PC-9 (cell line): ENCODE measurements at places on chromosomes 7 and 10. TPM values are rescaled to one million over a fixed set of nuclear protein-coding genes. Genes with fewer than 3 reads are reported as not detected.
A peak's percentile ranks its signal among the peaks of the same experiment; 100 is the strongest.

- no peak for DNase-seq
- H3K4me3 ChIP-seq, result no peak overlapping the region
- no peak overlapping the region for H3K27ac ChIP-seq
- no peaks in the 10 kb centered on the region for H3K36me3 ChIP-seq
Observed at GRCh38 chr7:67723591-67723990, 727.0 kb downstream of the TYW1 start.

DNA sequence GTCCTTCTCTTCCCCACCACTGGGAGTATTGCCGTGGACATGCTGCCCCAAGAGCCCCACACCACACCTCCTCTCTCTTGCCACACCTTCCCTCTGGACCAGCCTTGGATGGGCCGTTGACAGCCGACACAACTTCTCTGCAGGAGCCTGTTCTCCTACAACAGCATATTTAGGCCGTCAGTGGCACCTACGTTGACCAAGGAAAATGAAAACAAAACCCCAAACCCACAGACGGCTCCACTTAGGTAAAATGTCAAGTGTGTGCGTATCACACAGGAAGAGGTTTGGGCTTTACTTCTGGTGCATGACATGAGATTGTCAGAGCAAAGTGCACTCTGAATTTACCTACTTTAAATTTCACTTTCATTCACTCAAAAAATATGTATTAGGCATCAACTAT lies 246.6 kb downstream of the ZMYND11 start:
- H3K4me1 ChIP-seq, result no peaks in the 10 kb centered on the region
- H3K27me3 ChIP-seq, result peaks cover 57% of the 10 kb centered on the region
- no peak overlapping the region for H3K4me3 ChIP-seq
- H3K27ac ChIP-seq, result no peak overlapping the region
- DNase-seq, result no peak
- H3K36me3 ChIP-seq, result no peaks in the 10 kb centered on the region

GRCh38 chr7:122887198-122887597 lies 938 bp upstream of the CADPS2 start:
- H3K4me1 ChIP-seq, result peaks cover 19% of the 10 kb centered on the region
- peak; percentile 70 for DNase-seq
- no peaks in the 10 kb centered on the region for H3K27me3 ChIP-seq
- no peaks in the 10 kb centered on the region for H3K36me3 ChIP-seq

DNA sequence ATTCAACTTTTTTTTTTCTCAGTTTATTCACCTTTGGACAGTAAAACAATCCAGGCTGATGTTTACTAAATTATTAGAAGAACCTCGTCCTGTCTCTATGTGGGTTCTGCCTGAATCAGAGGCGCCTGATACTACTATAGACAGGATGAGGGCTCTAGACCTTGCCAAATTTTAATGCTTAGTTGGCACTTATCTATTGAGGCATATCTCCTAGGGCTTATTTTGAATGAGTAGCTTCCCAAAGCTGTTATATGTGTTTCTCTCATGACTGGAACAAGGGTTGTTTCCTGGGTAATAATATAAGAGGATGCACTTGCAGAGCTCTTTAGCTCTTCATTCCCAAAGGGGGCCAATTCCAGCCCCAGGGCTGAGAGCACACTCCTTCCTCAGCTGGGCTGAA lies 23.6 kb downstream of the HECW1 start:
- H3K4me1 ChIP-seq, result no peaks in the 10 kb centered on the region
- H3K27ac ChIP-seq, result no peak overlapping the region
- peaks cover 27% of the 10 kb centered on the region for H3K27me3 ChIP-seq
- DNase-seq, result no peak

DNA sequence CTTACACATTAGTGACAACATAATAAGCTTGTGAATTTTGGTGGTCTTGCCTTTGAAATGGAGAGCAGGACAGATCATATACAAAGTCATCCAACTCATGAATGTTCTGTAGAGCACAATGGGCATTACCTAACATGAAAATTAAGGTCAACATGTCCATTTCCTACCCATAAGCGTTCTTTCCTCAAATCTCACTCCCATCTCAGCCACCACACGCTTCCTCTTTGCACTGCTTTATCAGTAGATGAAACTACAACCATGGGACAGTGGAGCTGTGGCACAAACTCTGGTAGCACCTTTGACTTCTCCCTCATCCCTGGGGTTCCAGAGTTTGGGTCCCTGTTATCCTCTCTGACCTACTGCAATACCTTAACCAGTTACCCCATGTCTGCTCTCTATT lies 2.2 kb downstream of the PON2 start:
- H3K36me3 ChIP-seq, result no peaks in the 10 kb centered on the region
- H3K27me3 ChIP-seq, result no peaks in the 10 kb centered on the region
- no peak overlapping the region for H3K4me3 ChIP-seq
- DNase-seq, result no peak

DNA sequence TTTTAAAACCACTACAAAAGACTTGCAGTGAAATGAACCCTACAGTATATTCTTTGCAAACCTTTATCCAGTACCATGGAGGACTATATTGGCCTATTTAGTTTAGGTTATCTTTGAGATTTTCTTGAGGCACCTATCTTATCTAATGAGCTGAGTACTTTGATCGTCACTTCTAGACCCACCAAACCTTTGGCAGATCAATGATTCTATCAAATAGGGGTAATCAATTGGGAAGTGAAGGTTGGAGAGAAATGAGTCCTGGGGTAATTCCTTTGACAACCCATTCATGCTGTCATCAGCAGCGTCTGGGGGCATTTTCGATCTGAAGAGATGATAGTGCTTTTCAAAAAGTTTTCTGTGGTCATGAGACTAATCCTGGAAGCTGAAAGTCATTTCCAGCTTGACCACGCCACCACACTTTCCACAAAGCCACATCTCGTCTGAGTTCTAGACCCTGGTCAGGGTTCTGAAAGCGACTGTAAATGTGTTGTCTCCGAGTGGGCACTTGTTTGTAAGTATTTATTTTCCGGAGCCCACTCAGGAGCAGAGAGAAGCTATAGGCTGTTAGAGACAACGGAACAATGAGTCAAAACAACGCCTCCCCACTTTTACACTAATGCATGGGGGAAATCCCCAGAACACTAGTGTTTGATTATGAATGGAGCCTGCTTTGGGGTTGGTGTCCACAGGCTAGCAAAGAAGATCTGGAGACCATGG lies 4.8 kb downstream of the EGR2 start:
- DNase-seq, result no peak
- peaks cover 15% of the 10 kb centered on the region for H3K4me1 ChIP-seq
- peaks cover 20% of the 10 kb centered on the region for H3K36me3 ChIP-seq
- H3K27ac ChIP-seq, result no peak overlapping the region

- H3K4me1 ChIP-seq, result no peaks in the 10 kb centered on the region
- no peaks in the 10 kb centered on the region for H3K36me3 ChIP-seq
- H3K27me3 ChIP-seq, result peaks cover 21% of the 10 kb centered on the region
- no peak overlapping the region for H3K27ac ChIP-seq
- DNase-seq, result no peak
Observed at GRCh38 chr10:128721963-128722445, 595.8 kb upstream of the MKI67 start.

DNA sequence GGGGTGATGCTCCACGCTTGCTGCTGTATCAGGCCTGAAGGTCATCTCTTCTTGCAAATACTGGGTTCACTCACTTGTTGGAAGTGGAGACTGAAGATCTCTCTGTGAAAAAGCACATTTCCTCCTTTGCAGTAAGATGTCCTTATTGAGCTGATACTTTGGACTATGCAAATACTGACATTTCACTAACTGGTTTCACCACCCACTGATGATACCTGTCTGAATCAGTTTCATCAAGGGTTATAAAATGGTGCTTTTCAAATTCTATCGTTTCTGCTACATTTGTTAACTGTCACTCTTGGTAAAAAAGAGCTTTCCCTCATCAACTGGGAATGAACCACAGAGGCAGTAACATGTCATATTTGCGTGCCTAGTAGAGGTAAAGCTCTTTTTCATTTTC lies 35.5 kb downstream of the RAB19 start:
- H3K4me1 ChIP-seq, result no peaks in the 10 kb centered on the region
- H3K4me3 ChIP-seq, result no peak overlapping the region
- no peaks in the 10 kb centered on the region for H3K36me3 ChIP-seq
- no peak for DNase-seq

DNA sequence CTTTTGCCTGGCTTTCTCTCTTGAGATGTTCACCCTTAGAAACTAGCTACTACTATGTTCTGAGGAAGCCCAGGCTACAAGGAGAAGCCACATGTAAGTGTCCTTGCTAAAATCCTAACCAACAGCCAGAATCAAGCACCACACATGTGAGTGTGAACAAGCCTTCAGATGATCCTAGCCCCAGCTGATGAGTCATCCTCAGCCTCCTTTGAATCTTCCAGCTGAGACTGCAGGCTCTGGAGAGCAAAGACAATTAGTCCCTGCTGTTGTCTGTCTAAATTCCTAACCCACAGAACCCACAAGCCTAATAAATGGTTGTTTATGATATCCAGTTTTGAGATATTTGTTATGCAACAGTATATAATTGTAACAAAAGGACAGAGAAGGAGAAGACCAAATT lies 92.8 kb upstream of the TAC1 start:
- no peaks in the 10 kb centered on the region for H3K27me3 ChIP-seq
- no peaks in the 10 kb centered on the region for H3K36me3 ChIP-seq
- H3K4me3 ChIP-seq, result no peak overlapping the region
- no peak overlapping the region for H3K27ac ChIP-seq
- no peaks in the 10 kb centered on the region for H3K4me1 ChIP-seq
- DNase-seq, result no peak

- no peaks in the 10 kb centered on the region for H3K4me1 ChIP-seq
- H3K27me3 ChIP-seq, result no peaks in the 10 kb centered on the region
- H3K4me3 ChIP-seq, result no peak overlapping the region
- H3K27ac ChIP-seq, result no peak overlapping the region
Observed at GRCh38 chr7:126608339-126608776, 644.4 kb downstream of the GRM8 start.

- H3K4me3 ChIP-seq, result no peak overlapping the region
- H3K27me3 ChIP-seq, result no peaks in the 10 kb centered on the region
- H3K36me3 ChIP-seq, result no peaks in the 10 kb centered on the region
- no peaks in the 10 kb centered on the region for H3K4me1 ChIP-seq
- no peak for DNase-seq
- no peak overlapping the region for H3K27ac ChIP-seq
Observed at GRCh38 chr10:122549636-122550035, 10.9 kb upstream of the DMBT1 start.

- H3K27ac ChIP-seq, result no peak overlapping the region
- H3K4me3 ChIP-seq, result no peak overlapping the region
- H3K27me3 ChIP-seq, result no peaks in the 10 kb centered on the region
- DNase-seq, result no peak
Observed at GRCh38 chr7:1434891-1435670, 24.2 kb downstream of the MICALL2 start.

DNA sequence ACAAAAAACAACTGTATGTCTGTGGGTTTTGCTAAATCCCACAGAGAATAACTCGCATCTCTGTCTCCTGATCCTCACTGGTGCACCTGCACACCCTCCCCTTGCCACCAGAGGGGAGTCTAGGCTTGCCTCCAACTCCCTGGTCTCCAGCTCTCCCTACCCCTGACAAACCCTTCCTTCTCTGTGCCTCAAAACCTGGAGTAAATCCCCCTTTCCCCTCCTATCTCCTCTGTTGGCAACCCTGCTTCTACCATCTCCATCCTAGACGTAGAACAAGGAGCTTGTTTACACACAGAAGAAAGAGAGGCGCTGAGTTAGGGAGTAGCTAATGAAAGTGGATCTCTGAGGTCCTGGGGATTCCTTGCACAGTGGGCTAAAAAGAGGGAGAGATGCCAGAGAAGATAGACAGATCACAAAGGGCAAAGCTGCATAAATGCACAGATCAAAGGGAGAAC lies 6.0 kb downstream of the MBLAC1 start:
- H3K36me3 ChIP-seq, result no peaks in the 10 kb centered on the region
- peak; percentile 74 for DNase-seq
- H3K27ac ChIP-seq, result no peak overlapping the region

DNA sequence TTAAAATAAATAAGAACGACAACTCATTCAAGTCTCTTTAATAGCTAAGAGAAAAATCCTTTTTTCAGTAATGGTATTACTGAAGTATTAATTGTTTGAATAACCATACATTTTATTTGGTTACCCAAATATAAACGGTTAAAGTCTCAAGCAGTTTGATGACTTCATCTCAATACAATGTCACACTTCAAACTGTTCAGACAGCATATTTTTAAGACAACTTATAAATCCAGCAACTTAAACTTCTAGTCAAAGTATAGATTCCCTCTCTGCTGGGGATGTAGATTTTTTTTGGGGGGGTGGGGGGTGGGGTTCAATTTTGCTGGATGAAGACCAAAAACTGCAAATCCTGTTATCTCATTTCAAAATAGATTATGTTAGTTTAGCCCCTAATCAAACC lies 42.0 kb downstream of the GNA12 start:
- peaks cover 67% of the 10 kb centered on the region for H3K4me1 ChIP-seq
- H3K4me3 ChIP-seq, result peak overlapping the region; percentile 55
- no peaks in the 10 kb centered on the region for H3K27me3 ChIP-seq

DNA sequence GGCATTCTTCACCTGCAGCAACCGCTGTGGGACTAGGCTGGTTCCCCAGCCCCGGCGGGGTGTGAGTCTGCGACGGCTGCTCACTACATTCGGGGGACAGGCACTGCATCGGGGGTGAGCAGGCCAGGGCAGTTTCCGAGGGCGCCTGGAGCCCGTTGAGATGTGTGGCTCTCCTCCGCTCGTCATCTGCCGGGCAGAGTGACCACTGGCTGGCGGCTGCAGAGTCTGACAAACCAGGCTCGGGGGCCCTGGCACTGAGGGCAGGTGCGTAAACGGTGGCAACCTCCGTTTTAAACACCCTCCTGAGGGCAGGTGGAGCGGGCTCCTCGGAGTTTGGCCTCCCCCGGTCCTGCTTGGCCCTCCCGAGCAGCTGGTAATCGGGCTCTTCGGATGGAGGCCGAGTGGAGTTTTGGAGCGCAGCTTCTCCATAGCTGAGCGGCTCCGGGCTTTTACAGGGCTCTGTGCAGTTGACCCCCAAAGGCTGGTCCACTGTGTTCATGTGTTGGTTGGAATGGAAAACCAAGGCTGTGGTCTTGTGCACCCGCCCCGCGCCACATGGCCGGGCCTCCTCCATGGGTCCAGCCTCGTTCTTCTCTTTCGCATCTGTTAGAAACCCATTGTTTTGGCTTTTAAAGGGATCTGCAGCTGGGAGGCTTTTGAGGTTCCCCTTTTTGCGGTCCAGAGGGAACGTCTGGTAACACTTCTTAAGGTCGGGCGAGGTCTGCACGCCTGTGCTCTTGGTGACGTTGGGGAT lies 20.9 kb downstream of the INSYN2A start:
- no peaks in the 10 kb centered on the region for H3K27me3 ChIP-seq
- H3K36me3 ChIP-seq, result no peaks in the 10 kb centered on the region
- no peak overlapping the region for H3K27ac ChIP-seq
- no peak for DNase-seq
- H3K4me3 ChIP-seq, result no peak overlapping the region

- no peak overlapping the region for H3K4me3 ChIP-seq
- H3K27ac ChIP-seq, result no peak overlapping the region
- H3K36me3 ChIP-seq, result no peaks in the 10 kb centered on the region
- no peak for DNase-seq
- peaks cover 61% of the 10 kb centered on the region for H3K27me3 ChIP-seq
Observed at GRCh38 chr7:101058355-101058754, 26.9 kb upstream of the TRIM56 start.

GRCh38 chr10:8731121-8732095 lies 676.9 kb downstream of the GATA3 start:
- peaks cover 18% of the 10 kb centered on the region for H3K4me1 ChIP-seq
- DNase-seq, result no peak
- H3K4me3 ChIP-seq, result no peak overlapping the region
- H3K36me3 ChIP-seq, result no peaks in the 10 kb centered on the region
- H3K27ac ChIP-seq, result no peak overlapping the region

GRCh38 chr7:103902917-103903316 lies 86.5 kb downstream of the RELN start:
- H3K36me3 ChIP-seq, result no peaks in the 10 kb centered on the region
- H3K27ac ChIP-seq, result no peak overlapping the region
- no peak overlapping the region for H3K4me3 ChIP-seq
- H3K4me1 ChIP-seq, result no peaks in the 10 kb centered on the region

The ANKRD1 gene
- total RNA-seq, result 3.9 and 6.7 TPM in 2 replicates

The AP1S1 gene
- 227 and 308 TPM in 2 replicates for total RNA-seq

The RSPH10B gene
- total RNA-seq, result 0.80 TPM in 1 of 2 replicates, not detected in the other
